Astrocyte of the spinal cord (primary cell): ENCODE measurements at places on chromosomes 11 and 22.
A peak's percentile ranks its signal among the peaks of the same experiment; 100 is the strongest.

DNA sequence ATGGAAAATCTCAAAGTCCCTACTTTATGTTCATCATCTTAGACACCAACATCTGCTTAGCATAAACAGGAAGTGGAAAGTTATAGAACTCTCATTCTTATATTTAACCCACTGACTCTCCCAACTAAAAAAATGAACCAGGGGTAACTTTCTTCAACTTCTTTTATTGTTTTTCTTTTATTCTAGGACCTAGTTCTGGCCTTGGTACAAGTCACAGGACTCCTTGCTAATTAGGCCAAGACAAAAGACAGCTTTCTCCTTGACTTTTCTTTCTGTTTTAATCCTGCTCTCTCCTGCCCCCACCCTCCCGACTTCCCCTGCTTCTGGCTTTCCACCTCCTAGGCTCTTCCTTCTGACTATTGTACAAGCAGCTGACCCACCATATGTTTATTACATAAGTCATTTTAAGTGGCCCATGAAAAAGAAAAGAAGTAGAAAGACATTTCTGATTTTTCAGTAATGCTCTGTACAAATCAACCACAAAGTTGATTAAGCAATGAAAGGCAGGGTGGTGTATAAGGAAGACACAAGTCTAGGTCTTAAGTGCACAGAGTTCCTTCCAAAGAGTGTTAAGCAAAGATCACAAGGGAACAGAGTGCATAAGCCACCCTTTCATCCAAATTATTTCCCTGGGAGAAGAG lies 18.3 kb downstream of the JAML start:
- no peak for DNase-seq

GRCh38 chr11:46277313-46277621 lies 195 bp upstream of the CREB3L1 start:
- peak; percentile 77 for DNase-seq

DNA sequence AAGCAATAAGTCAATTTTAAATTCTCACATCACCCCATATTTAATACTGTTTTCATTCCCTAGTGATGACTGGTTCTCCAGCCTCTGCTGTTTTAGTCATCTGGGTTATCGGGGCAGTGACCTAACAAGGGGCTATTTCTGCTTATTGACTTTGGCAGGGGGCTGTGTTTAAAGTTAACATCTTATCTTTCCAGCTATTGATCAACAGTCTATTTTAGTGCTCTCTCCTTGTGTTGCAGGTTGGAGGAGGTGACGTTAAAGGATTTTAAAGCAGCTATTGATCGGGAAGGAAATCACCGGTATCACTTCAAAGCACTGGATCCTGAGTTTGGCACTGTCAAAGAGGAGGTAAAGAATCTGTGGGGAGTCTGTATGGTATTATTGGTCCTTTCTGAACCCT lies 7.7 kb upstream of the DLAT start:
- DNase-seq = no peak

GRCh38 chr22:31143537-31143936 lies 3.2 kb upstream of the PLA2G3 start:
- no peak for DNase-seq

- no peak for DNase-seq
Observed at GRCh38 chr11:8867035-8867434, 44.0 kb upstream of the AKIP1 start.

DNA sequence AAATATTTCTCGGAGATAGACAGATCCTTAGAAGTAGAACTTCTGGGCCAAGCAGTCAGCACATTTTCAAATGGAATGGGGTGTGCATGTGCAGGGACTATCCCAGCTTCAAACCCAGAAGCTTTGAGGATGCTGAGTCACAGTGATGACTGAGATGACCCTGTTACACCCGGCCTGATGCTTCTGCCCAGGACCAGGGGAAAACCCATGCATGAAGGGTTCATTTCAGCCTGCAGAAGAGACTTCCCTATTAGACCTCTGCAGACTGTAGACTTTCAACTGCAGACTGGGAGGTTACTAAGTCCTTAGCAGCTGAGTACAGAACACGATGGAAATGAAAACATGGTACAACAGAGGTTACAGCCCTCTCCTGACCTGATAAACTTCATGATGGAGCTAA lies 3.6 kb upstream of the OR2AT4 start:
- peak; percentile 2 for DNase-seq

GRCh38 chr11:47400768-47401279 lies 7.6 kb upstream of the SLC39A13 start:
- no peak for DNase-seq

DNA sequence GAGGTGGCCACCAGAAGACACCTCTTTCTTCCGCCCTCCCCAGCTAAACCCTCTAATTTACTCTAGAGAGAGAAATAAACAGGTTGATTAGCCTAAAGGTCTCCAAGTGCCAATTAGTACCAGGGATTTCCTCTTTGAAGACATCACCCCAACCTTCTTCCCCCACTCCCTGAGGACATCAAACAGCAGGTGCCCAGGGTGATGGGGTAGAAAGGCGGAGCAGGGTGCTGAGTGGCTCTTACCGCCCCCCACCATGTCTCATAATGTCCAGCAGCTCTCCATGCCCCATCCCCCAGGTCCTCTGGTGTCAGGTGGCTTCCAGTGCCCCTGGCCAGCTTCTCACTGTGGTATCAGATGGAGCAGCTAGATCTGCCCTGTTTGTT lies 5.3 kb upstream of the GNAZ start:
- DNase-seq = no peak

DNA sequence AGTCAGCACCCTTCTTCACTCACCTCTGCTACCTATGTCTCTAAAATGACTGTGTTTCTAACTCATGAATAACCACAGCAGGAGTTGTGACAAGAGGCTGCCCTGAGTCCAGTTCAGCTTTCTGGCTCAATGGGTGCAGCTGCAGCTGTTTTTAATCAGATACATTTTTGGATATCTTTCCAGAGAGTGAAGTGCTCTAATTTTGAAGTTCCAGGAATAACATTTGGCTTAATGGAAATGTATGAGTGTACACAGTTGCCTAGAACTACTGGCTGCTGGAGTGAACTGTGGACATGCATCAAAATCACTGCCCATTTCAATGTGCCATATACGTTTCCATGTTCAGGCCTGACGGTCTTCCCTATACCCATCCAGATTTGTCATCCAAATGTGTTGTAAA lies 769.5 kb upstream of the ANO3 start:
- no peak for DNase-seq

- peak; percentile 24 for DNase-seq
Observed at GRCh38 chr11:102757823-102758549, 22.4 kb downstream of the MMP10 start.

- DNase-seq = no peak
Observed at GRCh38 chr11:133832096-133832990, 13.0 kb downstream of the SPATA19 start.

- DNase-seq = no peak
Observed at GRCh38 chr11:76747153-76747914, 35.8 kb upstream of the TSKU start.

DNA sequence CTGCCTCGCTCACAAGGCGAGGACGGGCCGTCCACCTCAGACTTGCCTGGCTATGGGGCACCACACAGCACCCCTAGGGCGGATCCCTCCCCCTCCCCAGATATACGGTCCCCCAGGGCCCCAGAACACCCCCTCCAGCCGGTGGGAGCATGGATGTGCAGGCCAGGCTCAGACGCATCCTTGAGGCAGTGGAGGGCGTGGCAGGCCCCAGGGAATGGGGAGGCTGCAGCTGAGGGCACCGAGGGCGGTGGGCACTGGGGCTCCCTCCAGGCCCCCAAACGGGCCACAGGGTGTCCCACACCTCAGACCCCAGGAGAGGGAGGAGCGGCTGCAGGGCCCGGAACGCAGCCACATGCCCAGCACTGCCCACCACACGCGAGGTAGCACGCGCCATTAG lies 12.1 kb downstream of the TTLL8 start:
- DNase-seq = no peak
